ENCODE measurements at places on chromosomes 5 and 9.

DNA sequence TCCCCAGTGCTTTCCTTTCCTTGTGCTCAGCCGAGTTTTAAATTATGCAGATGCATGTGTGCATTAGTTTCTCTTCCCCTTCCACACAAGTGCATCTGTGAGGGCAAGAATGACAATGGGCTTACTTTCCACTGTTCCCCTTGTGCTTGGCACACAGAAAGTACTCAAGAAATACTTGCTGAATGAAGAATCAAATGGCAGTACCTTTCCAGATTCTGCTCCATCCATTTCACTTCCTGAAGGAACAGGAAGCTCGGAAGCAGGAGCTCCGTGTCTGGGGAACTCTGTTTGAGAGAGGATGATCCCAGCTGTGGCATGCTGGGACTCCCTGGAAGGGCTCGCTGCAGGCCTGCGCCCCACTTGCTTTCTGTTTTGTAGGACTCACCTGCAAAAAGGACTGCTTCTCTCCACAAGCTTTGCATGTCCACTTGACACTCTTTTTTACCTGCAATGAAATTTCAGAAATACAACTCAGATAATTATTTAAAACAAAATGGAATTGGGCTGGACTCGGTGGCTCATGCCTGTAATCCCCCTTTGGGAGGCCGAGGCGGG lies 5.5 kb downstream of the MRNIP start:
- no peak for DNase-seq

GRCh38 chr5:90037646-90038045 lies 371.9 kb downstream of the CETN3 start:
- DNase-seq, result no peak

GRCh38 chr5:179130101-179130681 lies 70.0 kb downstream of the ZNF354C start:
- DNase-seq, result no peak

GRCh38 chr5:167767795-167768194 lies 523.6 kb upstream of the WWC1 start:
- no peak for DNase-seq

GRCh38 chr9:22010866-22011625 lies 1.9 kb upstream of the CDKN2B start:
- DNase-seq, result no peak

- no peak for DNase-seq
Measured at GRCh38 chr9:125343518-125344275, 82.1 kb downstream of the GAPVD1 start.

DNA sequence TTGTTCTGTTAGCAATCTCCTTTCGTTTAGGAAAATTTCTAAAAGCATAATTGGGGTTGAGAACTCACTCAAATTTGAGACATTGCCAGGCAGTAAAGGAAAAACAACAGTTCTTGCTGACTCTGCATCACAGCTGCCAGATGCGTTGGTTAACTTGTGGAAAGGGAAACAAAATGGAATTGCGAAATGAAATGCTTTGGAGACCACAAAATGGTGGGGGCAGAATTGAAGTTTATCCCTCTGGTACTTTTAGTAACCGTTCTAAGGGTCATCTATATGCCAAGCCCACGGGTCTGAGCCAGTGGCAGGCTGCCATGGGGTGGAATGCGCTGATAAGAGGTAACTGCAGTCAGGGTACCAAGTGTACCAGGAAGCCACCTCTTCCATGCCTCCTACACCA lies 28.6 kb upstream of the SELENOP start:
- DNase-seq, result no peak

GRCh38 chr9:90037146-90037797 lies 432.5 kb downstream of the GADD45G start:
- no peak for DNase-seq

- no peak for DNase-seq
Measured at GRCh38 chr5:98635656-98636055, 137.8 kb upstream of the RGMB start.

DNA sequence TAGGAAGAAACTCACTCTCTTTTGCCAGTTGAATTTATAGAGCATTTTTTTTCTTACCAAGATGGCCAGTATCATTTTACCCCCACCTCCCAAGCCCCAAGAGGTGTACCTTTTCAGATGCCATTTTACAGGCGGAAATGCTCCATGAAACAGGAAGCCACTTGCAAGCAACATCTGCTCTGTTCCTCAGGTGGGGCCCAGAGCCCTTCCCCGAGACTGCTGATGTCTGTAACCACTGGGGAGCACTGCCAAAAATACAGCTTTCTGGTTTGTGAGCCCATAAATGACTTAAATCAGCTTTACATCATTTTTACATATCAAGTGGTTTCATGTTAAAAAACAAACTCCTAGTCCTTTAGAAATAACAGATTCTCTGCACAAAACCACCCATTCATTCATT lies 42.9 kb upstream of the GARNL3 start:
- no peak for DNase-seq

DNA sequence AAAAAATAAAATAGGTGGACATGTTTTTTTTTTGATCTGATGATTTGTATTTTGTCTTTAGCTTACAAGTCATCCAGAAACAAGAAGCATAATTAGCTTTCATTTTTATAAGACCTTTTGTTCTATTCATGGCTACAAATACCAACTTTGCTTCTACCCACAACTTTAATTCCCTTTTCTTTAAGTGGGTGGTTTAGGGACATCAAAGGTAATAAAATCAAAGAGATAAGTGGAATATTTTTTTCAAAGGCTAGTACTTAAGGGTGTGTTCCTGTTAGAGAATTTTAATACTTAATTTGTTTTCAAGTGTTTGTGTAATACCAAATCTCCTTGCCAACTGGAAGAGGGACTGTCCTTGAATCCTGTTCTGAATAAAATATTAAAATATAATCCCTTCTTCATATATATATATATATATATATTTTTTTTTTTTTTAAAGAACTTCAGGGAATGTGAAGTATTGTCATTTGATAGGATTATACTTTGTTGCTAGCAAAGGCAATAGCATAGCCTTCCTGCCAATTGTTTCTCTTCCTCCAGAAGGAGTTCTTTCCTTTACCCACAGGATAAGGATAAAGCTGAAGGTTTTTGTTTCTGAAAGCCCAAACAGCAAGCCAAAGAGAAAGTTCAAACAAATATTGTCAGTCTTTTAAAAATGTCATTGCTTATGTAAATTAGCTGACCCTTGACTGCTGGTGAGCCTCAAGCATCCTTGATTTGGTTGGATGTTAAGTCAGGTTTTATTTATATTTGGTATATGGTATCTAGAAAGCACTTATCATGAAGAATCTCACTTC lies 108.9 kb downstream of the PAM start:
- DNase-seq, result no peak

- DNase-seq, result no peak
Measured at GRCh38 chr5:100902440-100903038, 543 bp downstream of the ST8SIA4 start.

DNA sequence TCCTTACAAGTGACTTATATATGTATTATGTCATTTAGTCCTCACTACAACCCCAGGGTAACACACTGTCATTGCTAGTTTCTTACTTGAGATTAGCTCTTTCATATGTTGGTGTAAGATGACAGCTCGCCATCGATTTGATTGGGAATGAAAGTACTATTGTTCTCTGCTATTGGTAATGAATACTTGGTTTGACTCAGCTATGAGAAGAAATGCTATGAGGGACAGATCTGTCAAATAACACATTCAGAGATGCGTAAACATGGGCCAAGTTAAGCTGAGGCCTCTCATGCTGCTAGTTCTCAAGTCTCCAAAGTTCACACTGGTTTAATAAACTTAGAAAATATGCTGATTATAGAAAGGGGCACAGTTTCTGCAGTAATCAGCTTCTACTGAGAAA lies 142.7 kb downstream of the SGCD start:
- no peak for DNase-seq

- no peak for DNase-seq
Measured at GRCh38 chr5:139104577-139105276, 93.4 kb downstream of the SIL1 start.

DNA sequence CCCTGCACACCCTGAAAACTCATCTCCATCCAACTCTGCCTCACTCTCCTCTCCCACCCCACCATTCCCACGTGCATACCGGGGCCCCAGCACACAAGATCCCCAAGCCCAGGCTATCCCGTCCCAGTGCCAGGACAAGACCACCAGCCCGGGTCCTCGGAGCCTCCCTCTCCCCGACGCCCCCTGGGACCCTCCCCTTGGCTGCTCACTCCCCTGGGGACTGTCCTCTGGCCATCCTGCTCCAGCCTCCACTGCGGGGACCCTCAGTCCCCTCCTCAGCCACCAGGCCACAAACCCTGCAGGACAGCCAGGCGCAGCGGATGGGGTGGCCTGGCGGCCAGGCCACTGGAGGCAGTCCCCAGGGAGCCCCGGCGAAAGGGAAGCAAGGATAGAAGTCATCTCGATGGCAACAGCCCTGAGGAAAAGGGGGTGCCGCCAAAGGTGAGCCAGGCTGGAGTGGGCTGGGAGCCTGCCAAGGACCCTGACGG lies 62.8 kb downstream of the C9orf50 start:
- no peak for DNase-seq

GRCh38 chr5:9712911-9713310 lies 82.8 kb upstream of the TAS2R1 start:
- DNase-seq, result no peak

GRCh38 chr9:111525056-111525977 lies at the start of gene ZNF483:
Gene ZNF483 (plus strand): TSS chr9:111525179. CDS start chr9:111527396, 2,217 bp downstream.
- DNase-seq, result peak; percentile 91

- no peak for DNase-seq
Measured at GRCh38 chr5:76705574-76705973, 10.4 kb upstream of the F2R start.

GRCh38 chr9:22102146-22103053 lies 93.3 kb upstream of the CDKN2B start:
- DNase-seq, result no peak

GRCh38 chr5:172858990-172859811 lies 25.1 kb downstream of the ERGIC1 start:
- no peak for DNase-seq

All from glutamatergic neuron (in vitro differentiated cells).